ENCODE measurements at places on chromosomes 7 and 10.
A peak's percentile ranks its signal among the peaks of the same experiment; 100 is the strongest.

DNA sequence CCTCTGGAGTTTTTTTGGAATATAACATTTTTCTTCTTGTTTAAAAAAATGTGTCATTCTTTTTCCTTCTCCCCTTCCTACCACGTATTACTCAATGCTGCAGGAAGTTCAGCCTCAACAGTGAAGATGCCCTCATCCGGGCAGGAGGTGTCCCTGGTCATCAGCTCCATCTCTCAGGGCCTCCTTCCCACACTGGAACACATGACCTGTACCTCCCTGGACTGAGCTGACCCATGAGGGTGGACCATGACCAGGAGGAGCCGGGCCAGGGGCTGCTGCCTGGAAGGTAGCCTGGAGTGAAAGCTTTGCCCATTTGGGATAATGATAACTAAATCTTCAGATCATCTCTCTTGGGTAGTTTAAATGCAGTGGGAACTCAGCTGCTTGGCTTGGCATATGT, 316.5 kb upstream of the ZMIZ1 start:
- no peak for DNase-seq

DNA sequence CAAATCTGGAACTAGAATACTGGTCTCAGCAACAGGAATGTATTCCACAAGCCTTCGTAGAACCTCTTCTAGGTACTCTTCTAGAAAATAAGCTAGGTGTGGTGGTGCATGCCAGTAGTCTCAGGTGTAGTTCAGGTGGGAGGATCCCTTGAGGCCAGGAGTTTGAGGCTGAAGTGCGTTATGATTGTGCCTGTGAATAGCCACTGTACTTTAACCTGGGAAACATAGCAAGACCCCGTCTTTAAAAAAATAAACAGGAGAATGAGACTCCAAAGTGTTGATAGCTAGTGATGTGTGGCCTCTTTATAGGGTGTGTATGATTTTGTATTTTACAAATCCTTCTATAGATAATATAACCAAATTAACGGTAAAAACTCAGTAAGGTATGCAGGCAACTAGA, 1.5 kb upstream of the ZNF775 start:
- no peak for DNase-seq

GRCh38 chr7:33965183-33965744, 59.9 kb downstream of the BMPER start:
- no peak for DNase-seq

DNA sequence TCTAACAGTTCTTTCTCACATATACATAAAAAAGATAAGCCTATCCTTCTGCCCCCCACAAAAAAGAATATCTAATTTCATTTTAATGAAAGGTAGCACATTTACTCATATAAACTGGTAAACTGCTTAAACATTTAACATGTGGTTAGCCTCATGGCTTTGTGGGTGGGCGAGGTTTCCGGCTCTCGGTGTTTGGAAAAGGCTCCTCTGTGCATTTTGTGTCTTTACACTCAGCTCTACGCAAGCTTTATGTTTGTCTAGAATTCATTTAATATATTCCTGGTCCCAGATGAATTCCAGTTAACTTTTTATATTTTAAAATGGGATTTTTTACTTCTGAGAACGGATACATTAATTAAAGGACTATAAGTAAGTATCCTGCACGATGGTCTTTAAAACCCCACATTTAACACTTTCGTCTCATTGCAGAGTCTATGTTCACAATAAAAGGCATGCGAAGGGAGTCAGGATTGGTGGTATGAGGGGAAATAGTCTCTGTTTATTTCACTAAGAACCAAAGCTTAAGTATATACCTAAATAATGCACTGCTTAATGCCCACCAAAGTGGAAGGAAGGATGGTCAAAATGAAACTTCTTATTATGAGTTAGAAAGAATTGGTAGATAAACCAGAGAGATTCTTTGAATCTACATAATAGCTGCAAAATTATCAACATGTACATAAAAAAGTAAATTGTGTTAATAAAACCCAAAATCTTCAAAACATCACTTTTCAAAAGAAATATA, 197.2 kb downstream of the CRPPA start:
- DNase-seq: no peak

GRCh38 chr10:47243791-47244190, 56.2 kb upstream of the GDF10 start:
- DNase-seq: no peak

DNA sequence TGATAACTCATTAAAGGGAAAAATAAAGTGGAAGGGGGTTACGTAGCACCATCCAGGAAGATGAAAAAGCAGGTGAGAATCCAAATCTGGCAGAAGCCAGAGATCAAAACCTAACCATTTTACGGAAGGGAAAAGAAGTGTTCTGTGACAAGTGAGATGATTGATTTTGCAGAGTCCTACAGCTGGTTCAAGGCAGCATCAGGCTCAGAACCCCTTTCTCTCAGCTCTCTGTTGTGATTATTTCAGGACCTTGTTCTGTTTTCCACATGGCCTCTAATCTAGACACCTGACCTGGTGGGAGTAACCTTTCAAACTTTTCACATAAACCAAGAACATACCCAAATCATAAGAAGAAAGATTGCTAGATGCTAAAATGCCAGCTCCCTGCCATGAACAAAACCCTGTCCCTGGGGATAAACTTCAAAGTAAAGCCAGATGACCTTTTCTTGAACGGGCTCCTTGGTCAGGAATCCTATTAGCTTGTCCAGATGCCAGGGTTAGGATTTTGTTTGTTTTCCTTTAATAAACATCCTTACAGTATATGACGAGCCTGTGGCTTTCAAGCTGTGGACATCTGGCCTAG, 5.9 kb downstream of the DUSP5 start:
- no peak for DNase-seq

DNA sequence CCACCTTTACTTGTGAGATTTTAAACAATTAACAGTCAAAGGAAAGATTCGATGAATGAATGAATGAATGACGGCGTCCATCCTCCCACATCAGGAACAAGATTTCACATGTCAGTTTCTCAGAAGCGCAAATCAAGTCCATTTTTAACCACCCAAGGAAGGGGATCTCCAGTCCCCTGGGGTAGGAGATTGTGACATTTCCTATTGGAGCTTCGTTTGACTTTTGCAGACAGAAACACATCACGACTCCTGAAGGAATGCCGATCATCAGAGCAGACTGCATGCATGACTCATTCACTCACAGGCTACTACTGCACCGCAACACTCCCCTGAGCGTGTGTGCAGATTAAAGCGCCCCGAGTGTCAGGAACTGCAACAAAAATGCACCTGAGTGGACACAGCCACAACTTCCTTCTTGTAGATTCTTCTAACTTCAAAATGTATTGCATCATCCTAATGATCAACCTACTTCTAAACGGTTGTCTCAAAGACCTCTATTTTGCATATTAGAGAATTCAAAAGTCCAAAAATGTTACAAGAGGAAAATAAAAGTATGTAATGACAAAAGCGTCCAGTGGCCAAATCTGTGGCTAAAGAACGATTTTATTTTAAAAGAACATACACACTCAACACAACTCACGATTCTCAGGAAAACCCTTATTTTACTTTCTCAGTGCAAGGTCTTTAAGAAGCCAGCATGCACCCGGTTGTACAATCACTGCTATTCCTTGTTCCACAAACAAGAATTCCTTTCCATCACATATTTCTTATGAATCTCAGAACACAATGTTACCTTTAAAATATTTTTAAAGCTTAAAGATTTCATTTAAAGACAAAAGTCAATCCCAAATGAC, 172.6 kb downstream of the FAM107B start:
- DNase-seq: no peak

DNA sequence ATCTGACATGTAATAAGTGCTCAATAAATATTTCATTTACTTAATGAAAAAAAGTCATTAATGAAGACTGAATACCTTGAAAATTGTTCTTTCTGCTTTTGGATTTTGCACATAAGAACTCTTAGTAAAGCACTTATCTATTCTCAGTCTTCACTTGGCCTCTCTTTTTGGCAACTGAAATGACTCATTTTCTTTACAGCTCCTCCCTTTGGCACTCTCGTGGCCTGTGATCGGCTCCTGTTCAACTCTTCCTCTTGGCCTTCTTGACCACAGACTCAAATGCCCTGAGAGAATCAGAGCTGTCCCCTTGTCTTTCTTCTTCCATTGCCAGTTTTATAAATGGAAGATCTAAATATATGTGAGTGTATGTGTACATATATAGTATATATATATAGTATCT, 54.2 kb downstream of the FOXP2 start:
- no peak for DNase-seq

DNA sequence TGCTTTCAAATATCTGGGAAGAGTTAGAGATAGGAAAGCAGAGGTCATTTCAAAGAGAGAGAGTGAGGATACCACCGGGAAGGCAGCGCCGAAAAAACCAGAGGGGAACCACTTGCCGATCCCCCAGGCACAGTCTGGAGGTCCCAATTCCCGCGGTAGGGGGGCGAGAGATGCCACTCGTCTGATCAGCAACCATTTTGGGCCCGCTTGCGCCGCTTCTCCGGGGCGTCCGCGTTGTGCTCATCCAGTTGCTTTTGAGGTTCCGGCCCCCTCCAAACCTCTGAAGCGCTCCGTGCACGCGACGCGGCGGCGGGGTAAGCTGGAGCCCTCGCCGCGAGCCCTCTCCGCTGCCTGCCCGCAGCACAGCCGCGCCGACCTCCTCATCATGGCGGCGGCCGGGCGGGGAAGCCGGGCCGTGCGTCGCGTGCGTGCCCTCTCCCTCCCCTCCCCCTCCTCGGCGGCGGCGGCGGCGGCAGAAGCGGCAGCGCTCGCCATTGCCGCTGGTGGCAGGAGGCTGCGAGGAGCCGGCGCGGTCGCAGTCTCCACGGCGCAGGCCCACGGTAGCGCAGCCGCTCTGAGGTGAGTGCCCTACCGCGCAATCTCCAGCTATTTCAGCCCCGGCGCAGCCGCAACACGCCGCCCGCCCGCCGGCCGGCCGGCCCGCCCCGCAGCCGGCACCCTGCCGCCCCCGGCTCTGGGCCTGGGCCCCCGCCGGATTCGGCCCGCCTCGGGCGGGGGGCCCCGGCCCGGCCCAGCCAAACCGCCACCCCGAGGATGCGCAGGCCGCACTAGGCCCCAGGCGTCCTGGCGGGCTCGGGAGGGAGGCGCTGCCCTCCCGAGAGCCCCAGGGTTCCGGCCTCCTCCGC, at the start of gene NRF1:
Gene NRF1, plus strand, starts transcription at position 475 of the 866 bp plus-strand sequence. CDS start 45,632 bp downstream, outside the sequence.
- peak; percentile 86 for DNase-seq

DNA sequence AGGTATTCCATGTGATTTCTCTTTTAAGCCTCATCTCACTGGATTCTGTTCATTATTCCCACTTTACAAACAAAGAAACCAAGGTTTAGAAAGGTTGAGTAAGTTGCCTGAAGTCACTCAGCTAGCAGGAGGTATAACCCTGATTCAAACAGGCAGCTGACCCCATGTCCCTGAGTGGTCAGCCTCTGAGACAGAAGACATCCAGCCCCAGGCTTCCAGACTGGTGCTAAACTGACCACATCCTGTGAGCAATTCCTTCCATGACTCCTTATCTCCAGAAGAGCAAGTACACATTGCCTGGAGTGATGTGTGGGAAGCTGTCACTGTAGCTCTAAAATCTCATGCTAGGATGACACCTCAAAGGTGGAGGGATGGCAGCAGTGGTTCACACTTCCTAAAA, 3.7 kb downstream of the PLPP4 start:
- no peak for DNase-seq

DNA sequence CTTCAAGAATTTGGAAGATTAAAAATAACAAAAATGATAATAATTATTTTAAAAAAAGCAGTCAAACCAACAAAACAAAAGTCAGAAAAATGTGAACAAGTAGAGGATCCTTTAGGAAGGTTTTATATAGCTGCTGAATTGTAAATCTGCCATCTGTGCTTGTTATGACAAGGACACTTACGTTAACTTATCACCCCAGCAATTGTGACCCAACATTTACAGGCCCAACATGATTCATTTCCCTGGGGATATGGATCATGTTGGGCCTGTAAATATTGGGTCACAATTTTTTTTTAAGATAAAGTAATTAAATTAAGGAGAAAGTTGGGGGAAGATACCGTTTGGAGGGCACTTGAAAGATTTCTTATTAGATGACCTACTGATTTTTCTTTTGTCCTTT, 261.4 kb upstream of the HABP2 start:
- no peak for DNase-seq

GRCh38 chr10:13542533-13542932, 13.7 kb upstream of the BEND7 start:
- no peak for DNase-seq

DNA sequence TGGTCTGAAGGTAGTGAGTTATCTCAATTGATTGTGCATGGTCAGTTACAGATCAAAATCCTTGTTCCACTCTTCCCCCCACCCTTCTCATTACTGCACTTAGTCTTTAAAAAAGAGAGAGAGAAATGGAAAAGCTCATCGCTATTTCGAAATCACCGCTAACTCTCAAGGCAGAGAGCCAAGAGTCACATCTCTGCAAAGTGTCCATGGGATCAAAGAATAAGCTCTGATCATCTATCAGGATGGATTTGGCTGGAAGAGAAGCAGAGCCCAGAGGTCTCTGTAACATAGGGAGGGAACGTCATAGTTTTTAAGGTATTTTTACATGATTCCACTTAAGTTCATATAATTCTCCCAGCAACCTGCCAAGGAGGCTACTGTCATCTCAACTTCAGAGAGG, 30.0 kb upstream of the MYH16 start:
- no peak for DNase-seq

DNA sequence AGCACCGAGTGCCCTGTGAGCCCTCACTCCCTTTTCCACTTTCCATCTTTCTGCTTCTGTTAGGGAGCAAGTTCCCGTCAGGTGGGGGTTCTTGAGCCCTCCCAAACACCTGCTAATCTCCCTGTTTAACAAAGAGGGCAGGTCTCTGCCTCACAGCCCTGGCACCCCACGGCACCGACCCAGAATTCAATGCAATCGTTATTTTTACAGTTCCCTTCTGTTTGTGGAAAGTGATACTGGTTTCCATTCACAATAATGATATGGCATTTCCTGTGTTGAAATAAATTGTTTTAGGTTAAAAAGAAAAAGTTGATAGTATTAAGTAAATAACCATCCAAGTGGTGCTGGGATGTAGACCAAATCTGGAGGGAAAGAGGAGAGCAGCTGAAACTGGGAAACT, 38.8 kb upstream of the SLC29A3 start:
- DNase-seq: no peak

GRCh38 chr10:6363511-6363910, 160.8 kb downstream of the PFKFB3 start:
- no peak for DNase-seq

DNA sequence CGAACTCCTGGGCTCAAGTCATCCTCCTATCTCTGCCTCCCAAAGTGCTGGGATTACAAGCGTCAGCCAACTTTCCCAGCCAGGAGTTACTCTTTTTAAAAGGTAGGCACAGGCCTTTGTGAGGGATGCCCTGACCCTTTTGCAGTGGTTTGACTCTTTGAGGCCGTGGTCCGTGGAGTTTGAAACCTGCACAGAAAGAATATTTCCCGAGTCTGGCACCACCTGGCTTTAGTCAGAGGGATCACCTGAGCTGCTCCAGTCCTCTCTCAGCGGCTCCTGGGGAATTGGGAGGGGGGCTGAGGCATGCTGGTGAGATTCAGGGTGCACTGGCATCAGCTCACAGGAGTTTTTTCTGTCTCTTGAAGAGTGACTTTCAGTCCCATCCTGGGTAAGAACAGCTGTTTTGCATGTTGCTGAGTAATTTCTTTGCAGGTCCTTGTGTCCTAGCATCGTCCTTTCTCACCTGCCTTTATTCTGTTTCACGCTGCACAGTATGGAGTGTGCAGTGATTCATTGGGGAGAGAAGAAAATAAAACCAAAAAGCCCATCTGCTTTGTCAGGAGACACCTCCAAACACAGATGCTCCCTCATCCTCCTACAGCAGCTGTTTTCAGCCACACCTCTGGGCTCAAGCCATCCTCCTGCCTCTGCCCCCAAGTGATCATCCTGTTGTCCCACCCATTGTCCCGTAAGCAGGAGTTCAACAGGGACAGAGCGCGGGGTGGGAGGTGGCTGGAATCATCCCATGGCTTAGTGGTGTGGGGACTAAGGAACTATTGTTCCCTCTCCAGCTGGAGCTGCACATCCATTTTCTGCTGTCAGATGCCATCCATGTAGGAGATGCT, 284.7 kb downstream of the CAMK1D start:
- no peak for DNase-seq

Measured in amygdala (tissue), 56 donors.